ENCODE measurements at places on chromosomes 4 and X. TPM values are rescaled to one million over a fixed set of nuclear protein-coding genes. Genes with fewer than 3 reads are reported as not detected.

The BMX gene
- not detected for total RNA-seq

The MEPE gene
- total RNA-seq: not detected

The PNMA6F gene
- not detected for total RNA-seq

The FAT1 gene
- not detected for total RNA-seq

The COX7B2 gene
- not detected for total RNA-seq

The EXOC1L gene
- total RNA-seq: not detected
